ENCODE measurements at places on chromosomes 6 and 20.

- no peak for DNase-seq
These were observed 171.4 kb downstream of the COL9A1 start for GRCh38 chr6:70131528-70131927.

DNA sequence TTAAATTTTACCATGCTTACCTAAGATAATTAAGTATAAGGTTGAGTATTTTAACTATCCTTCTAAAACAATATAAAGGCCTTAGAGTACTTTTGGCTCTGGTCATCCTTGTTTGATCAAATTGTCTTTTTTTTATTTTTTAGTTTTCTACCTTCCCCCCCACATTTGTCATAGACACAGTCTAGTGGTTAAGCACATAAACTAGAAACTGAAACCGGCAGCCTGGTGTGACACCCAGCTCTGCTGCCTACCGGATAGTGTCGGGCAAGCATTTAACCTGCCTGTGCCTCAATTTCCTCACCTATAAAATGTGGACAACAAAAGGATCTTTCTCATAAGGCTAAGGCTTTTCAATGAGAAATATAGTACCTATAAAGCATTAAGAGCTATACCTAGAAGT, 21.6 kb upstream of the TULP4 start:
- peak; percentile 54 for DNase-seq

GRCh38 chr6:105880030-105880492, 206.1 kb upstream of the PRDM1 start:
- DNase-seq: no peak

GRCh38 chr6:107114926-107115694, at the start of gene BEND3:
TSS of gene BEND3 (minus strand) at chr6:107115515. CDS start at chr6:107099285, 16,230 bp downstream.
- peak; percentile 56 for DNase-seq
